Thyroid gland (tissue), 4 donors: ENCODE measurements at places on chromosomes 4 and X. TPM values are rescaled to one million over a fixed set of nuclear protein-coding genes. Genes with fewer than 3 reads are reported as not detected.

DNA sequence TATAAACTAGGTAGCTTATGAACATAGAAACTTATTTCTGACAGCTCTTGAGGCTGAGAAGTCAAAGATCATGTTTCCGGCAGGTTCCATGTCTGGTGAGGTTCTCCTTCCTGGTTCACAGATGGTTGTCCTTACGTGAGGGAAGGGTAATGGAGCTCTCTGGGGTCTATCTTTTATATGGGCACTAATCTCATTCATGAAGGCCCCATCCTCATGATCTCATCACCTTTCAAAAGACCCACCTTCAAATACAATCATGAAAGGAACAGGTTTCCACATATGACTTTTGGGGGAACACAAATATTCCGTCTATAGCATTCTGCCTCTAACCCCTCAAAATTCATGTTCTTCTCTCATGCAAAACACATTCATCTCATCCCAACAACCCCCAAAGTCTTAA lies 264.7 kb downstream of the PTTG2 start:
- H3K27me3 ChIP-seq: no peaks in the 10 kb centered on the region
- H3K36me3 ChIP-seq: no peaks in the 10 kb centered on the region

DNA sequence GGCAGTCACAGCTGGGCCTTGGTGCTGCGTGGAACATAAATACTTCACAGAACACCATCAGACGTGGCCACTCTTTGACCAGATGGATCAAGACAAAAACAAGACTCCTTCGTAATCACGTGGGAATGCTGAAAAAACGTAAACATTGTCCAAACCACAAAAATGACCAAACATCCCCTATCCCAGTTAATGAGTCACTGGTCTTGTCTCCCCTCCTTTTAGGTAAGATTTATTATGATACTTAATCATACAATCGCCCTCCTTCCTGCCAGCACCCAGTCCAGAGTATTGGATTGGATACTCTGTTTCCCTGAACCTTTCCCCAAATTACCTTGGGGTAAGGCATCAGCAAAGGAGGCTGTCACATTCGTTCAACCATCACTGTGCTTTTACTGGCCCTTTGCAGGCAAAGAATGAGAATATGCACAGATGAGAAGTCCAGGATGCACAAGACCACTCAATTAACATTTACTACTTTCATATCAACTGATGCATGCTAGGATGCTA lies 601 bp upstream of the TCEANC start:
- H3K4me1 ChIP-seq: peaks cover 11% of the 10 kb centered on the region
- H3K27ac ChIP-seq: peak overlapping the region; percentile 37
- H3K36me3 ChIP-seq: no peaks in the 10 kb centered on the region
- peak overlapping the region; percentile 50 for H3K4me3 ChIP-seq
- H3K27me3 ChIP-seq: no peaks in the 10 kb centered on the region

DNA sequence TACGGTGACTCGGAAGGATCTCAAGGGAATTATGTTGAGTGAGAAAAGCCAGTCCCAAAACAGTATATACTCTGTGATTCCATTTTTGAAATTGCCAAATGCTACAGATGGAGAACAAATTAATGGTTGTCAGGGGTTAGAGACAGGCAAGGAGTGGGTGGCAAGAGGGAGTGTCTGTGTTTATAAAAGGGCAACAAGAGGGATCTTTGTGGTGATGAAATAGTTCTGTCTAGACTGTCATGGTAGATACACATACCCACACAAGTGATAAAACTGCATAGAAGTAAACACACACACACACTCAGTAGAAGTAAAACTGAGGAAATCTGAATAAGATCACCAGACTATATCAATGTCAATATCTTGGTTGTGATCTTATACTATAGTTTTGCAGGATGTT lies 92.7 kb downstream of the CD99L2 start:
- no peaks in the 10 kb centered on the region for H3K4me1 ChIP-seq
- no peak overlapping the region for H3K4me3 ChIP-seq
- no peaks in the 10 kb centered on the region for H3K36me3 ChIP-seq
- no peaks in the 10 kb centered on the region for H3K27me3 ChIP-seq
- DNase-seq: no peak

SCD5 gene
- total RNA-seq: 47.0 TPM

DNA sequence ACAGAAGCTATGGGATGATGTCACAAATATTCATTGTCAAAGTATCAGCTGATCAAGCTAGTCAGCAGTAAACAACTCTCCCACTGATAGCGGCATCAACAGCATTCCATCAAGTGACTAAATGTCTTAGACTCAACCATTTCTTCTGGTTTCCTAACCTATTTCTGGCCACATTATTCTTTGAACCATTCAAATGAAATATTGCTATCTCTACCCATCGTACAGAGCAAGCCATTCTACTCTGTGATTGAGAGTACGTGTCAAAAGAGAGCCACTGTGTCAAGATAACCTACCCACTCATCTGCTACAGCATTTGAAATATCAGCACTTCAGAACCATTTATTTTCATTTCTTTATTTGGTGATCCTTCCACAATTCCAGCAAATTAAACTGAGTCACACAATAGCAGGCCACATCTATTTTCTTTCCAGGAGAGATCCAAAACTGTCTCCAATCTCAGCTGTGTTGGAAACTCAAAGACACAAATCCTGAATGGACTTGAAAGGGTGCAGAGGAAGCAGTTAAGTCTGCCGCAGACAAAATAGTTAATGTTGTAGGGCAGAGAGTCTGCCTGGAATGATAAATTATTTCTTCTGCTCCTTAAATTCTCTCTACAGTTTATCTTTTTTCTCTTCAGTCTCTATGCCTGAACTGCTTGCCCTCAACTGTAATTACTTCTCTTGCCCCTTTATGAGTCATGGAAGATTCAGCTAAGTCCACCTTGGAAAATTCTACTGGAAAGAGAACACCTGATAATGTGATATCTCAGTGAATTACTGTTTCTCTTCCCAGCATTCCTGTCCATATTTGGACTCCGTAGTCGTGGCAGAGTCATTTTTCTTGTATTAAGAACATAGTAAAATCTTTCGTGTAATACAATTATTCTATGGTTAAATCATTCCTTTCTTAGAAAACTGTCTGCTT lies 364.8 kb downstream of the PDGFC start:
- peaks cover 3% of the 10 kb centered on the region for H3K4me1 ChIP-seq
- H3K27ac ChIP-seq: no peak overlapping the region
- no peak overlapping the region for H3K4me3 ChIP-seq
- DNase-seq: no peak
- no peaks in the 10 kb centered on the region for H3K36me3 ChIP-seq

GRCh38 chr4:82320351-82320750 lies 53.4 kb downstream of the HNRNPD start:
- no peak for DNase-seq
- H3K36me3 ChIP-seq: no peaks in the 10 kb centered on the region
- H3K4me3 ChIP-seq: no peak overlapping the region
- no peaks in the 10 kb centered on the region for H3K4me1 ChIP-seq
- H3K27me3 ChIP-seq: no peaks in the 10 kb centered on the region

DNA sequence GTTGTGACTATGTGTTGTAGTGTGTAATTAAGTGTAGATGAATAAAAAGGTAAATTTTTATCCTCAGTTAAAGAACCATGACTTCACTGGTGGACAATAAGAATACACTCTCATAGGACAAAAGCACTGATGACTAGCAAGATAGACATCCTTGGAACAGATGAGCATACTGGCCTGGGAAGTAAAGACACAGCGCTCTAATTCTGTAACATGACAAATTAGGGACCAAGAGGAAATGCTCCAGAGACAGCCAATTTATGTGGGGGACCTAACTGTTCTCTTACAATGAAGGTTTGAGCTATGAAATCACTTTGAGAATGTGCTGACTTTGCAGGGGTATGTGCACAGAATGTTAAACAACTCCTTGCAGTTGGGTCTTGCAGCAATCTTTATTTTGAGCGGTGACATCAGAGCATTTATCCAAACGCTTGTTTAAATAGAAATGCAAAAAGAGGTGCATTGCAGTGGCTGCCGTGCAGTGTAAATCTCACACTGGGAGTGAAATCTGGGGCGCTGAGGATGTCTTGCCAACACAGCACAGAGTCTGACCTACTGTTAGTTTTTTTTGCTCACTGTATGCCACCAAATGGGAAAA lies 109.3 kb downstream of the MAGEC2 start:
- no peaks in the 10 kb centered on the region for H3K27me3 ChIP-seq
- H3K4me1 ChIP-seq: no peaks in the 10 kb centered on the region
- H3K27ac ChIP-seq: no peak overlapping the region
- H3K4me3 ChIP-seq: no peak overlapping the region
